G401 (cell line): ENCODE measurements at places on chromosomes 5 and 9.

GRCh38 chr5:53944981-53945380 is 365.4 kb downstream of the ARL15 start:
- DNase-seq = no peak

GRCh38 chr5:88707216-88707965 is 175.6 kb downstream of the MEF2C start:
- no peak for DNase-seq

DNA sequence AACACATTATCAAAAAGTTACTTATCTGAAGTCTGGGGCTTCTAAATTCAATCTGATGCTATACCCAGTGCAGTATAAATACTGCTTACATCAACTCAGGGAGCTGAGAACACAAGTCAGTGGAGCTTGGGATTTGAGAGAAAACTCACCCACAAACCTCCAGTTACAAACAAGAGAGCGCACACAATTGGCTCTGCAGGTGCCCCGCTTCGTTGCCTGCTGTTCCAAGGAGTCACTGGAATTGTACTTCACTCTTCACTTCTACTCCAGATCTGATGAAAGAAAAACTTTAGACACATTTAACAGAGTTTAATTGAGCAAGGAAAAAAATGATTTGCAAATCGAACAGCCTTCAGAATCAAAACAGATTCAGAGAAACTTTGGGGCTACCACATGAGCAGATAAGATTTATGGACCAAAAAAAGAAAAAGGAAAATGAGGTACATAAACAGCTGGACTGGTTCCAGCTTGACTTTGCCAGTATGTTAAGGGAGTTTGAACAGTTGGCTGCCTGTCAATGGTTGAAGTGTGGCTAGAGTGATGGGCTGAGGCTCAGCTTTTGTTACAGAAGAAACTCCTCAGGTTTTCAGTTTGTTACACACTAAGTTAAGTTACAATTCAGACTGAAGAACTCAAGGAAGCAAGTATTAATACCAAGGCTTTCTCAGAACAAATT is 156.6 kb downstream of the AOPEP start:
- DNase-seq = no peak

- DNase-seq = no peak
Measured at GRCh38 chr9:121698627-121699570, 47.5 kb downstream of the DAB2IP start.

- DNase-seq = no peak
Measured at GRCh38 chr9:19741178-19741577, 47.7 kb downstream of the SLC24A2 start.

DNA sequence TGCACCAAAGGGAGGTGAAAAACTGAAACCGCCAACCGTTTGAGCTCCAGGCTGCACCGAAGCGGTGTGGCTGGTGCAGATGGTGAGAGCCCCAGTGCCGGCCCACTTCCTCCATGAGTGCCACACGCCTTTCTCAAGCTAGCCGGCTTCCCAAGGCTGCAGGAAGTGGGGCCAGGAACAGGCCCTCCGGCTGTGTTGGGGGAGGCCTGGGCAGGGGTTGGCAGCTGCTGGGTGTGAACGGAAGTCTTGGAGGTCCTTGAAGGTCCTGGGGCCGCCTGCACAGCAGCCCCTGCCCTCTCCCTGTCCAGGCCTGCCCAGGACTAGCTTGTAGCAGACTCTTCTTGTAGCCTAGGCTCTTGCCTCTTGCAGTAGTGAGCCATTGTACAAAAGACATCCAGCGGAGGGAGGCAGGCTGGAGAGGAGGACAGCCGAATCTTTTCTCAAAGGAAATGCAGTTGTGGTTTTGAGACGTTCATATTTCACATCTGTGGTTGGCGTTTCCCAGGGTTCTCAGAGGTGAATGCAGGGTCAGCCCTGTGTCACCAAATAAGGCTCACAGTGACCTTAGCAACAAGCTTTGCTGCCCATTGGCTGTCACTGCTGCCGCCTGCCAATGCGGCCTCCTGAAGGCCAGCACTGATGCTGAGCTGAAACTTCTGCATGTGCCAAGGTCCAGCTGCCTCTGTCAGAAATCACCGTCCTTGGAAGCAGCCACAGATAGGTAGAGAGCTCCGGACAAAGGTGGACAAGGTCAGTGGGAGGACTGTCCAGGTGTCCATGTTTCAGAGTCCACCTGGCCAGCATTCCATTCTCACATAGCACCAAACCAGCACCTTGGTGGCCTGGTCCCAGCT is 23.9 kb downstream of the IRF1 start:
- no peak for DNase-seq

DNA sequence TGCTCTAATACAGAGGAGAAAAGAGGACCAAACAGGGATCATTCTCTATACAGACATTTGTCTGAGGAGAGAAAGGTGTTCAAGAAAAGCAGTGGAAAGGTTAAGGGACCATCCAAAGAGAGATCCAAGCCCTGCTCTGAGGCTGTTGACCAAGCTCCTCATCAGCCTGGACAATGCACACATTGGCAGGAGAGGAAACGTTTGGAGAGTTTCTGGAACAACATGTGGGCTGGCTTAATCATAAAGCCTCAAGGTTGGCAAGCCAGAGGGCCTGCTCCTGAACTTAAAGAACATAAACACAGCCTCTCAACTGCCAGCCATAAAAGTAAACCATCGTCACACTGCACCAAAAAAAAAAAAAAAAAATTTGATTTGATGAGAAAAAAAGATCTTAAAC is 184.4 kb upstream of the SLC12A2 start:
- DNase-seq = no peak

- no peak for DNase-seq
Measured at GRCh38 chr5:159951387-159951786, 35.1 kb downstream of the ADRA1B start.

- DNase-seq = peak; percentile 71
Measured at GRCh38 chr5:132822650-132823480, 7.6 kb downstream of the SHROOM1 start.

GRCh38 chr5:107474361-107474715 is 196.4 kb downstream of the EFNA5 start:
- no peak for DNase-seq

DNA sequence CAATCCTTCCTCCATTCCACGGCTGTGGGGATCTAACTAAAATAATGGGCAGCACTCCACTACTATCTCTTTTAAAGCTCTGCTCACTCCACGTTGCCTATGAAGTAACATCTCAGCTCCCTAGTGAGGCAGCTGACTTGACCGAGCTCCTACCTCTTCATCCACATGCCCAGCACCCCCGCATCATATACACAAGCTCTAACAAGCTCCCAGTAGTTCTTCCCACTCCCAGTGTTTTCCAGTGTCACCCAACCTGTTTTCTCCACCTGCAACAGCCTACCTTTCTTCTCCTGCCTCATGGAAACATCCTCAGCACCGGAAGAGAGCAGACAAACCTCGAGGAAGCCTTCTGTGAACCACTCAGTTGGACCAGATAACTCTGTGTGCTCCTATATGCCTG is 50.5 kb downstream of the ELAVL2 start:
- no peak for DNase-seq

DNA sequence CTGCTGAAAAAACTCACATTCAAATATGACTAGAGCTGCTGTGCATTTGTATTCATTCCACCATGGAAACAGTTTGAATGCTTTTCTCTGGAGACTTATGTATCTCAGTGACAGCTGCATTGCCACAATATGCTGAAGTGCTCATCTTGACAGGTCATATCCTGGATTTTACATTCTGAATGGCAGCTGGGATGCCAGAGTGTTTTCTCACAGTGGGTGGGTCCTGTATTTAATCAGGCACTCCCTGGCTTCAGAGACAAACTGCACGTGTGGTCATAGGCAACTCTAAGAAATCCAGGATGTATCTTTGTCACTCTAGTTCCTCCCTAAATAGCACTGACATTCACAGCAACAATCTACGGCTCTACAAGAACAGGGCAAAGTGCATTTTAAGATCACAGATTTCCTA is 75.6 kb downstream of the ST8SIA4 start:
- no peak for DNase-seq

GRCh38 chr5:180825768-180826525 is 23.3 kb upstream of the MGAT1 start:
- no peak for DNase-seq

DNA sequence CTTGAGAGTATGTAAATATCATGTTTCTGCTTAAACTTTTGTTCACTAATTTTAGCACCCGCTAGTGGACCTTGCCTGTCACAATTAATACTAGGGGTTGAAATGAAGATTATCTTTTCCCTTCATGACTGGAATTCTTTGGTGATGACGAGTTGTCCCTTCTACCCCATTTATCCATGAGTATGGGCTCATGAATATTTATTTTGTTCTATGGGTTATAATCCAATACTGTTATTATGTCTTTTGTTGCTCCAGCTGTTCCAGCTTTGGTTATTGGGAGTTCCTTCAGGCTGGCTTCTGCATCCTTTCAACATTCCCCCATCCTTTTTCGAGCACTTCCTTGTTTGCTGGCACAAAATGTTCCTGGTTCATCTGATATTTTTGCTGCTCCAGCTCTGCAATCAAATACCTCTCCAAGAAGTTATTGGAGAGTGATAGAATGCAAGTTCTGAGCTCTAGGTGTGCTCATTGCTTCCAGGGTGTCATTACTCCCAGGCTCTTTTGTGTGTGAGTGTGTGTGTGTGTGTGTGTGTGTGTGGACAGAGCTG is 19.7 kb upstream of the ARHGEF28 start:
- DNase-seq = no peak

DNA sequence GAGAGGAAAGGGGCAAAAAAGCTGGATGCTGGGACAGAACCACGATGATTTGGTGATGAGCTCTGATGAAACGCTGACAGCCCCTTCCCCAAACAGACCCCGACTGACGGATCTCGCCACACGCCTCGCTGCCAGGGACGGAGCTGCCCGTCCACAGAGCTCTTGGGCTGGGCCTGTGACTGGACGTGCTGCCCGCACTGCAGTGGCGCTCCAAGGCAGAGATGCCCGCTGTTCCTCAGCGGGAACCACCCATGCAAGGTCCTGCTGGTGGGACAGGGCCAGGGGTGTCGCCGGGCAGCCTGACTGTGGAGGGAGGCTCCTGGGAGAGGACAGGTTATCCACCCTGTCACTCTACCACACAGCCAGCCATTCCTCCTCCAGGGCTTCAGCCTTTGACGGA is 66.0 kb upstream of the SARDH start:
- DNase-seq = no peak

- DNase-seq = peak; percentile 88
Measured at GRCh38 chr5:138503487-138504270, 38.4 kb downstream of the EGR1 start.

DNA sequence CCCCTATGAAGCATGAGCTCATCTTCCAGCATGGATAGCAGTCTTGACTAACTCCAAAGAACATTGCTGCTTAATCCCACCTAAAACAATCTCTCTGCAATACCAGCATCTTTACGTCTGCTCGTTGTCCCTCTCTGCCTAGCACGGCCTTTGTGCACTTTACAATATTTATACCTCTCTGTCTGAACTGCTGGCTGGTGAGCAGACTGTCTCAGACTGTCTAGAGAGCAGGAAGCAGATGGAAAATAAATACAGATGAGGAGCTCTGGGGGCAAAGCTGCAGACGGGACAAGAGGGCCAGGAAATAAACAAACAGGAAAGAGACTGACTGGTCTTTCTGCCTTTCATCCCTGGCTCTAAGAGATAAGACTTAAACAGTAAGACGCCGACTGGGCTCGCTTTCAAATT is 224.8 kb downstream of the ENC1 start:
- no peak for DNase-seq

DNA sequence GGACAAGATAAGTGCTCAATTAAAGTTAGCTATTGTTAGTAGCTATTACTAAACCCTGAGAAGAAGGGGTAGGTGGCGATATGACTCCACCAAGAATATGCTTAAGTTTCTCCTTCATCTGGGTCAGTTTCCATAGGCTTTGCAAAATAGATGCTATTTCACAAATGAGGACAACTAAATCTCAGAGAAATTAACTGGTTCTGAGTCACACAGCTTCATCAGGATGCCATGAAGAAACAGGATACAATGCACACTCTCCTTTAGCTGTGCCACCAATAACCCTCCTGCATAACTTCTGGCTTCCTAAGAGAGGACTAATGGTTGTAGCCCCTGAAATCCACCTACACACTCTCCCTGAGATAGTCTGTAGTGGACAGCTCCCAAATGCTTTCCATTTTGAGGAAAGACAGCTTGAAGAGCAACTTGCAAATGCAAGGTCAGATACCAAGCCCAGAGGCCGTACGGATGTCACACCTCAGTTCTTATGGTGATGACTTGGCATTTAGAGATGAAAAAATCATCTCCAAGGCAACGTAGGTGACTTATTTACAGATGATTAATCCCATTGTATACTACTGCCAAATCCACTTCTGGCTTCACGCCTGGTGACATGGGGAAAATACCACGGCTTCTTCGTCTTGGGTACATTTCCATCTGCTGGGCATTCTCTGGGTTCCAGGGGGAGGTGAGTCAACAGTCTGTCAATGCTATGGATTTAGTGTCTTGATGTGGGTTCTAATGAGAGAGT is 251.4 kb upstream of the IL12B start:
- DNase-seq = peak; percentile 64

GRCh38 chr5:136004436-136004835 is 24.4 kb upstream of the TGFBI start:
- no peak for DNase-seq

GRCh38 chr5:75435096-75435495 is 76.3 kb downstream of the CERT1 start:
- no peak for DNase-seq

DNA sequence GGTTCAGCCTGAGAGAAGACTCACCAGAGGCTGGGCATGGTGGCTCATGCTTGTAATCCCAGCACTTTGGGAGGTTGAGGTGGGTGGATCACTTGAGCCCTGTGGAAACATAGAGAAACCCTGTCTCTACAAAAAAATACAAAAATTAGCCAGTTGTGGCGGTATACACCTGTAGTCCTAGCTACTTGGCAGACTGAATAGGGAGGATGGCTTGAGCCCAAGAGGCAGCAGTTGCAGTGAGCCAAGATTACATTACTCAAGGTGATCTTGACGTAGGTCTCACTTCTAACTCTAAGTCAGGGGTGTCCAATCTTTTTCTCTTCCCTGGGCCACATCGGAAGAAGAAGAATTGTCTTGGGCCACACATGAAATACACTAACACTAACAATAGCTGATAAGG is 16.2 kb upstream of the ATP6V1G1 start:
- DNase-seq = no peak

- DNase-seq = no peak
Measured at GRCh38 chr9:132077881-132078698, 1.6 kb downstream of the MED27 start.

- DNase-seq = no peak
Measured at GRCh38 chr5:76292620-76293322, 110.3 kb upstream of the IQGAP2 start.

- DNase-seq = no peak
Measured at GRCh38 chr5:163612358-163613149, 107.1 kb downstream of the MAT2B start.

DNA sequence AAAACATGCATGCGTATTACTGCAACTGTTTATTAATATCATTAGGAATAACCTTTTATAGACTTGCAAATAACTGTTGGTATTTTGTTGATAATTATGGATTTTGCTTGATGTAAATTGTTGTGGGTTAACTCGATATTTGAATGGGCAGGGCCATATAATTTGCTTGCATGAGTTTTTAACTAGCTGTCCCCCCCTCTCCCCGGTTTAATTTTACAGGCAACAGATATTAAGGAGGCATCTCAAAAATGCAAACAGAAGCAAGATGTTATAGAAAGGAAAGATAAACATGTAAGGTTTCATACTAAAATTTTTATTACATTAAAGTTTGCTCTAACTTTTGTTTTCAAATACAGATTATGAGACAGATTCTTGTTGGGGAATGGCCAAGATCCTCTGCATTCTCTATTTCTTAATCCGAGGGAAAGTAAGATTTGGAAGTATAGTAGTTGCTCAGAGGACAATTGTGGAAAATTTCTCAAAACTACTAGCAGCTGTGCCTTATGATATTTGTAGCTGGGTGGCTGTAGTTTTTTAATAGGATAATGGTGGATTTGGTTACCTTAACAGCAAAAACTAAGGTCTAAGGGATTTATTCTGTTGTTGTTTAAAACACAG is 27.3 kb downstream of the SMC5 start:
- DNase-seq = no peak
